Tibial nerve (tissue), 4 donors: ENCODE measurements at places on chromosomes 1 and 21. TPM values are rescaled to one million over a fixed set of nuclear protein-coding genes. Genes with fewer than 3 reads are reported as not detected.

Gene C1orf141
- total RNA-seq, result not detected

Gene TRAF3IP3
- 8.0 TPM for total RNA-seq

Gene ZNF496
- total RNA-seq, result 55.7 TPM

Gene RSPH1
- not detected for total RNA-seq

Gene LIN28A
- total RNA-seq, result not detected

Gene SPRR2A
- total RNA-seq, result not detected

Gene WNT2B
- total RNA-seq, result 8.5 TPM

GRCh38 chr1:3367376-3367775, 87.1 kb upstream of the ARHGEF16 start:
- no peak for DNase-seq

DNA sequence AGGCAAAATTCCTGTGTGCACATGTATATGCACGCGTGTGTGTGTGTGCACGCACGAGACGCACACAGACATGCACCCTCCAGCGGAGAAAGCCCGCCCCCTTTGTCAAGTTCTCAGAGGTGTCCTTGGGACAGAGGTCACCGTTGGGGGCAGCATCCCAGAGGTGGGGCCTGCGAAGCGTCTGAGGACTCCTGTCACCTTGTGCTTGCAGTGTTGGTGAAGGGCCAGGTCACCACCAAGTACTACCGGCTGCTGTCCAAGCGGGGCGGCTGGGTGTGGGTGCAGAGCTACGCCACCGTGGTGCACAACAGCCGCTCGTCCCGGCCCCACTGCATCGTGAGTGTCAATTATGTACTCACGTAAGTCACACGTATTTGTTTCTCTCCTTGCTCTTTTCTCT, 42.6 kb downstream of the SIM2 start:
- DNase-seq, result no peak

GRCh38 chr1:62304975-62305374, 14.3 kb downstream of the KANK4 start:
- no peak for DNase-seq

DNA sequence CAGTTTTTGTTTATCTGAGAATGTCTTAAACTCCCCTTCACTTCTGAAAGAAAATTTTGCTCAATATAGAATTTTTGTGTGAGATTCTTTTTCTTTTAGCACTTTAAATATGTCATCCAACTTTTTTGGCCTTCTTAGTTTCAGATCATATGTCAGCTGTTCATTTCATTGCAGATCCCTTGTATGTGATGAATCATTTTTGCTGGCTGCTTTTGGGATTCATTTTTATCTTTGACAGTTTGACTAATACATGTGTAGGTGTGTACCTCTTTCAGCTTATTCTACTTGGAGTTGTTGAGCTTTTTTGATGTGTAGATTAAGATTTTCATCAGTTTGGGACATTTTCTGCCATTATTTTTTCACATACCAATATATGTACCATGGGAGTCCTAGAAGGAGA, 156.8 kb downstream of the FASLG start:
- DNase-seq, result no peak

- DNase-seq, result no peak
Measured at GRCh38 chr1:213656503-213656902, 331.3 kb upstream of the PROX1 start.

DNA sequence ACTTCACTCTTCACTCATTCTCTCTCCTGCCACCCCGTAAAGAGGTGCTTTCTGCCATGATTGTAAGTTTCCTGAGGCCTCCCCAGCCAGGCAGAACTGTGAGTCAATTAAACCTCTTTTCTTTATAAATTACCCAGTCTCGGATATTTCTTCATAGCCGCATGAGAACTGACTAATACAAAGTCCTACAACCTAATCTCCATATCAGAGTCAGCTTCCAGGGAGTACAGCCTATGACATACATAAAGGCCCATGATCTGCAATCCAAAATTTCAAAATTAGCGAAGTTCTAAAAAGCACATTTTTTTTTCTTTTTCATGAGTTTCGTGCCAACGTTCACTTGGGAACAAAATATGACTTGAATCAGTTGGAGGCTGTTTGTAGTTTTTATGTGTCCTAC, 256.9 kb upstream of the DUSP10 start:
- DNase-seq, result no peak

DNA sequence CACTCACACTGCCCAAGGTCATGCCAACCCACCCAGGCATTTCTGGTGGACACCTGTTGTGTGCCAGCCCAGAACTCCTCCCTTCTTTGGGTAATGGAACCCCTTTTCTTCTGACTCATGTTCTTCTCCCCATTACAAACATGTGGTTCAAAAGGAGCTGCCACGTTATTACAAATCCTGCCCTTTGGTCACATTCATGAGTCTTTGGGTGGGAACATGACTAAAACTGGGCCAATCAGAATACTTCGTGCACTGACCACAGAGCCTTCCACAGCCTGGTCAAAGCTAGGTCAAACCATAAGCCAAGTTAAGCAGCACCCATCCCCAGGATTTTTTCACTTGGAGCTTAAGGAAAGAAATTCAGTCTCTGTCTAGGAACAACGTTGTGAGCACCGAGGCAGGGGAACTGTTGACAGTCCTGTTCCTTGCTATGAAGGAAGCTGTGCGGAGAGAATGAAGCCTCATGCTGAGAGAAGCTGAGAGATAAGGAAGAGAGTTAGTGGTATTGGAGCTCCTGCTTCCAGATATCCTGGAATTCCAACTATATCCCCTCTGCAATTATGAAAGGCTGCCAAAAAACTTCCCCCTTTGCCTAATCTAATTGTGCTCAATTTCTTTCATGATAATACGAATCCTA, 46.8 kb upstream of the DIPK1A start:
- no peak for DNase-seq

- DNase-seq, result no peak
Measured at GRCh38 chr1:38656726-38657125, 202.8 kb downstream of the RRAGC start.

- no peak for DNase-seq
Measured at GRCh38 chr1:40143891-40144575, 17.2 kb upstream of the RLF start.

DNA sequence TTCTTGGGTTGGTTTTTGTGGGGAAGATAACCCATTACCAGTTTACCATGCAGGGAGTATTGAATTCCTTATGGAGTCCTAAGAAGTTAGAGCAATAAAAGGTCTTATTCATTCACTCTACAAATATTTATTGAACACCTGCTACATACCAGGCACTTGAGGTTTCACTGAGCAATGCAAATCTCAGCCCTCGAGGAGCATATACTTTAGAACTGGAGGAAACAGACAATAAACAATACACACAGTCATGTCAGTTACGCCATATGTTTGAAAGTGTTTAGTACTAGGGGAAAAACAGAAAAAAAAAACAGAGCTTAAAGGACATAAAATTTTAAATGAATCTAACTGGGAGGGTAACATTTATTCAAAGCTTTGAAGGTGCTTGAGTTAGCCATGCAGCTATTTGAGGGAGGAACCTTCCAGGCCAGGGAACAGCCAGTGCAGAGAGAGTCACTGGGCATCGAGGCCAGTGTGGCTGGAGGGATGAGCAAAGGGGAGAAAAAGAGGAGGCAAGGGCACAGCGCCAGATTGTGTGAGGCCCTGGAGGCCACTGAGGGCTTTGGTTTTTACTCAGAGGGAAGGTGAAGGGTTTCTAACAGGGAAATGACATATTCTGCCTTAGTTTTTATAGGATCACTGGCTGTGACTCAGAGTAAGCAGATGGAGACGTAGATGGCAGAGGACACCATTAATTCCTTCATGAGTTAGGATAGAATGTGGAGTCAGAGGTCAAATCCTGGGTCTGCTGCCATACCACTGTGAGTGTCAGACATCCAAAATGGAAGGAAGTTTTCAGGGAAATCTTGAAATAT, 32.7 kb downstream of the C1orf21 start:
- DNase-seq, result no peak

DNA sequence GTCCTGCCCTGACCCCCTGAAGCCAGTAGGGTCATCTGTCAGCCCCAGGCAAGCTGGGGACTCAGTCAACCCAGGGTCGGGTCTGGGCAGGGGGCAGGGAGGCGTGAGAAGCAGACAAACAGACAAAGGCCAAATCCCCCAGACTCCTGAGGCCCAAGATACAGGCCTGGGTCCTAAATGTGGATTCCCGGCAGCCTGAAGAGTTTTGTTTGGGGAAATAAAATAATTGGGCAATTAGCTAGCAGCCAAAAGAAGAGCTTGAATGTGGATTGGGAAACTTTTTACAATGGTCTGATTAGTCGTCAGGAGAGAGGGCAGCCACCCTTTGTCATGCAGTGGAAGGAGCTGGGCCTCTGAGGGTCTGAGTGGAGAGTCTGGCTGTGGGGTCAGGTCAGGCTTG, 4.5 kb upstream of the LEFTY2 start:
- no peak for DNase-seq

DNA sequence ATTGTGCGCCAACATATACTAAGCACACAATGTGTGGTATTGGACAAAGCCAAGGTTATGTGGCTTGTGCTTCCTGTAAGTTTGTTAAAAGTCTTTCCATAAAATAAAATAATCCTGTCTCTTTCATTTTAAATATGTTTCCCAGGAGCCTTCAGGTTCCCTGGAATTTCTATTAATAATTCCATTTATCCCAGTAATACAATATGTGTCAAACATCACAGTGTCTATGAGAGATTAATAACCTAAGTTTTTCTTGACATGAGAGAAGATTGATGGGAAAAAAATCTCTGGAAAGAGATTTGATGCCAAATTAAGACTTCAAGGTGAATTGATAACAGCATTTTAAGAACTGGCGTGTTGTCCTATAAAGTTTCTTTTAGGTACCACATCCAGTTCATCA, 507.0 kb downstream of the TTLL7 start:
- DNase-seq, result no peak

GRCh38 chr1:114342376-114342775, 168.6 kb downstream of the TRIM33 start:
- DNase-seq, result no peak

GRCh38 chr1:167412072-167412471, 106.3 kb downstream of the CD247 start:
- DNase-seq, result no peak

GRCh38 chr1:177659281-177659680, 310.6 kb downstream of the SEC16B start:
- no peak for DNase-seq

DNA sequence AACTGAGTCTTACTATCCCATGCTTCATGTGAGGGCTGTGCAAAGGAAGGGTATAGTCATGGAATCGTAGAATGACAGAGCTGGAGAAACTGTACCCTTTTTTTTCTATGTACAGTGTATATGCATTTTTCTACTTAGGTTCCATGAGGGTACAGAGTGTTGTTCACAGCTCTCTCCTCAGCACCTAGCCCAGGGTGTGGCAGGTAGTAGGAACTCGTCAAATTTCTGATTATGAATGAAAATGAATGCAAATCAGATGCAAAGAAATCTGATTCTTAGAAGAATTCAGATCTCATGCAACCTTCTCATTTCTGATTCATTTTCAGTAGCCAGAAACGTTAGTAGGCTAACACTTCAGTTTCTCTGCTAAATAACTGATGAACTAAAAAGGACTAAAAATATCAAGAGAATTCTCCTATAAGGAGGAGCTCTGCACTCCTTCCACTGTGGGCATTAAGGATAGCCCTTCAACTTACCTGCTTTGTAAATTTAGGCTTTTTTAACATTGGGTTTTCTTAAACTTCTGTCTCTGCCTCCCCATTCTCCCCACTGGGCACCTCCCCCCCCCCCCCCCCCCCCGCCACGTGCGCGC, 18.0 kb upstream of the HHAT start:
- no peak for DNase-seq

DNA sequence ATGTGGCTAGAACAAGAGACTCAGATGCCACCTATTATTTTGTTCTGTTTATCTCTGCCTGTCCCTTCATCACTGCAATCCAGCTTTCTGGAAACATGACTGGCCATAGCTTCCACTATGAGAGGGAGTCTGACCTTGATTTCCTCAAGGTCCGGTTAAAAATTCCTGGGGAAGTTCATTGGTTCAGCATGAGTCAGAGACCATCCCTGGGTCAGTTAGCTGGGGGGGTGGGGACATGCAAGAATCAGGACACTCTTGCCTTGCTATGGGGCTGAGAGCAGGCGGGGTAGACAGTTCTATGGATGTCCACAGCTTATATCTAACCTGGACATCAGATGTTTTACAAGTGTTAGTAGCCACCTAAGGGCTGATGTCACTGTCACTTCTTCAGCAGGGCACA, 81.1 kb downstream of the TENT5C start:
- DNase-seq, result no peak

GRCh38 chr1:116854716-116855115, 55.0 kb upstream of the PTGFRN start:
- no peak for DNase-seq

DNA sequence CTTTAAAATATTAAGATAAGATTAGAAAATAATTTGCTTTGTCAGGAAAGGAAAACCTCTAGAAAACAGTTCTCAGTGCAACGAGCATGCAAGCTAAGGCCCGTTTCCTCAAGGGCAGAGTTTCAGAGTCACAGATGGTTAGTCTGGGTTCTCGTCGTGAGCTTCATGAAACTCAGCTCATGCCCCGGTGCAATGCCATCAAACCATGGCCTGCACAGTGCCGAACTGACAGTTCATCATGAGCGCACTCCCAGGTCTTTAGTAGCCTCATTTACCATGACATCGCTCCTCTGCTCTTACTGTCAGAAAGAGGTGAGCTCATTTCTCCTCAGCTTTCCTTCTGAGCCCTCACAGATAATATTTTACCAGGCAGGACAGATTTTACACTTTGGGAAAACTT, 319.2 kb downstream of the NTNG1 start:
- no peak for DNase-seq

DNA sequence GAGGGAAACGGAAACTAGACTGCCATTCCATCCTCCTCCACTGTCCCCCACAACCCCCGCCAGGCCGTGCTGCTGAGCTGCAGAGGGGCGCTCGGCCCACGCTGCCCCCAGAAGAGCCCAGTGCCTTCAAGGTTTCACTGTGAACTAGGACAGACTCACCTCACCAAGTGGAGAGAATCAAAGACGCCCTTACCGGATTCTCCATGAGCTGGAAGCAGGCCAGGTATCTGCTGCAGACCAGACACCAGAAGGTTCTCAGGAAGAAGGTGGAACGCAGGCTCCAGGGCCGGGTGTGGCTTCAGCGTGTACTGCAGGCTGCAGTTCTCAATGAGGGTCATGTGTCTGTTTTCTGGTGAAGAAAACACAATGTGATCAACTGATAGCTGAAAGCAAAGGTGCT, 30.6 kb downstream of the NPHP4 start:
- DNase-seq, result no peak

- peak; percentile 94 for DNase-seq
Measured at GRCh38 chr1:27154991-27155781, at the start of gene SLC9A1. SLC9A1 (minus strand) TSS chr1:27155125; CDS start chr1:27154334, 791 bp downstream.

GRCh38 chr1:22090867-22091266, 38.4 kb downstream of the CDC42 start:
- no peak for DNase-seq

DNA sequence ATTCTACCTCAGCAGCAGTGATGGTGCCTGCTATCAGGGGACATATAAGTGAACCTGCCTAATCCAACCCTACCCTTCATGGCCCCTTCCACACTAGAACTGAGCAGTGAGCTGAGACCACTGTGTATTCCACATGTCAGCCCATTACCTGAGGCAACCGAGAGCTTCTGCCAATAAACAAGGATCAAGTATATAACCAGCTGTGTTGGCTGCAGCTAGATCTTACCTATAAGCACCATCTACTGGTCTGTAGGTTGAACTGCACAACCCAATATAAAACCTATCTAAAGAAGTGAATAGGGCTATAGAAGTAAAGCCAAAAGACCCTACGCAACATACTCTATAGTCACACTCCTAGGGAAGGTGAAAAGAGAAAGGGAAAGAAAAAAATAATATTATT, 376.9 kb downstream of the HHIPL2 start:
- no peak for DNase-seq

- DNase-seq, result no peak
Measured at GRCh38 chr1:7580923-7581753, 190.0 kb upstream of the VAMP3 start.

GRCh38 chr1:183877053-183877720, 72.3 kb downstream of the RGL1 start:
- peak; percentile 76 for DNase-seq
